NCI-H187 treated with DMSO at 0.1 percent for 48 hours (cell line): ENCODE measurements at places on chromosomes 1 and 21.

DNA sequence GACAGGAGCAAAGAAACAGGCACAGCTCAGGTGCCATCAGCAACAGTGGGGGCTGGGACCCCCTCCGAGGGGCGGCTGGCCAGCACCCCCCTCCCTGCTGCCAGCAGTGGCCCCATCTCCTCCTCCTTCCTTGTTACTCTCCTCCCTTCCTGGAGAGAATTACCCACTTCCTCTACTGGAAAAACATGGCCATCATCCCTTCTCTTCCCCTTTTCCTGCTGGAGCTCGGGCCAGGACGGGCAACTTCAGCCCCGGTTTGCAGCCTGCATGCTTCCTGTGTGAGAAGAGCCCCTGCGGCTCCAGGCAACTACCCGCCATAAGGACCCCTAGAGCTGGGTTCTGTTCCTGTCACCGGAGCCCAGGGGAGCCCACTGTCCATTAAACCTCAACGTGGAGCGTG is 17.6 kb downstream of the MEGF6 start:
- DNase-seq, result no peak

- DNase-seq, result no peak
Measured at GRCh38 chr21:24976238-24976637, 631.0 kb downstream of the MRPL39 start.

- DNase-seq, result no peak
Measured at GRCh38 chr1:231124746-231125145, 37.1 kb upstream of the TRIM67 start.

GRCh38 chr1:16075337-16076030 is 2.0 kb upstream of the FAM131C start:
- DNase-seq, result no peak

DNA sequence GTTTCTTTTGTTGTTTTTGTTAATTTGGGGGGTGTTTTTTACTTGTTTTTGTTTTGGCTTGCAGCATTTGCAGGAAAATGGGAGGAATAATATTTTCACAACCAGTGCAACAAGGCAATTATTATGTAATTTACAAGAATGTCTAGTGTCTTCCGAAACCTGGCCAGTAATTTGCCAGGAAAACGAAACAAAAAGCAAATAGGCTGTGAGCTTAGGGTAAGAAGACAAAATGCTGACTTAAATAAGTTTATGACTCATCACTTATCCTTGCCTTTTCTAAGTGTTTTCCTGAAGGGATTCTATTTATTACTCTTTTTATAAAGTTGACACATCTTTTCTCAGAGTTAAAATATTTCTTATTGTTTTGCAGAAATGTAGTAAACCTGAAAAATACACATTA is 49.8 kb downstream of the KCNT2 start:
- DNase-seq, result no peak

GRCh38 chr21:41222247-41223068 is 54.5 kb downstream of the BACE2 start:
- no peak for DNase-seq

DNA sequence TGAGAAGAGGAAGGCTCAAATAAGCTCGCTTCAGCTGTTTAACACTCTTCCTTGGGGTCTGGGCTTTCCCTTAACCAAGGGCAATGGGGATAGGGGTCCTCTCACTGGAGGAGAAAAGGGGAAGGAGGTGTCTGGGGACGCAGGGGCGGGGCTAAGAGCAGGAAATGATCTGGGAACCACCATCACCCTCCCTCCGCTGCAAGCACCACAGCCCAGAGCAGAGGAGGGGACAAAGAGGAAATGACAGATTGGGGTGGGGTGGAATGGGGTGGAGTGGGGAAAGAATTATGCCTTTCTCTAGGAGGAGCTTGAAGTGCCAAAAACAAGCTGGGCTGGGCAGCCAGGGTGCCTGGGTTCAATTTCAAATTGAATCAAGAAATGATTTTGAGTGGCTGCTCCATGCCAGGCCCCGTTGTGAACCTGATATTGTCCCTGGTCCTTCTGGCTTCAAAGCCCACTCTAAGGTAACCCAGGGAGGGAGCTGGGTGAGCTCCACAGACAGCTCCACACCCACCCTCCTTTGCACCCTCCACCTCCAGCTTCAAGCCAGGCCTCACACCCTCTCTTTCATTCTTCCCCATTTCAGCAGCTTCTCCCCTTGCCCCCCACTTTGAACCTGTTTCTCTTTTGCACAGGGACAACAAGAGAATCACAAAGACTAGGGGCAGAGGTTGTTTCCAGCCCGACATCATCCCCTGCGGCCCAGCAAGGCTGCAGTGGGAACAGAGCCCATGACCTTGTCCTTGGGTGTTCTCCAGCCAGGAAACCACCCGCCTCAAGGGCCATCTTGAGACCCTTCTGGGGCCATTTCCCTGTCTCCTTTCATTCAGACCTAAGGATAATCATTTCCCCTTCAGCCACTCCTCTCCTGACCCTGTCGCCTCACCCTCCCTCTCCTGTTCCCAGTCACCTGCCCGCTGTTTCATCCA is 1.1 kb downstream of the ARHGAP30 start:
- DNase-seq, result no peak

GRCh38 chr1:244918421-244919319 is 54.3 kb upstream of the HNRNPU start:
- no peak for DNase-seq

- DNase-seq, result no peak
Measured at GRCh38 chr1:162067466-162067865, 2.0 kb upstream of the NOS1AP start.

GRCh38 chr1:247639381-247639981 is 34.1 kb downstream of the OR2G3 start:
- DNase-seq, result no peak

GRCh38 chr21:33039536-33039935 is 13.8 kb downstream of the OLIG2 start:
- DNase-seq, result no peak

- DNase-seq, result no peak
Measured at GRCh38 chr1:207941665-207942064, 30.7 kb upstream of the CD34 start.

DNA sequence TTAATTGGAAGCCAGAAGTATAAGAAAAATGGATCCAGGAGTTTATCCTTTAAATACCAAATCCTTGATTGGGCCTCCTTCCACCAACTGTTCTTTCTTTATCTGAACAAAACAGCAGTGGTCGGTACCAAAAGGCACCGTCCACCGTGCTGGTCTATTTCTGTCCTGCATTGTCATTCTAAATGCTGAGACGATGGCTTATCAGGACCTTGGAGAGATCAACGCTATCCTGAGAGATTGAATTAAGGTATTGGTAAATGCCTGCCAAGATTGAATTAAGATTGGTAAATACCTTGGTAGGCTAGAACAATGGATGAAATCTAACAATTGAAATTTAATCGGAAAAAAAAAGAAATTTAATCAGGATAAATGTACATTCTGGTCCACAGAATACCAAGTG is 73.4 kb upstream of the SOD1 start:
- DNase-seq, result no peak

DNA sequence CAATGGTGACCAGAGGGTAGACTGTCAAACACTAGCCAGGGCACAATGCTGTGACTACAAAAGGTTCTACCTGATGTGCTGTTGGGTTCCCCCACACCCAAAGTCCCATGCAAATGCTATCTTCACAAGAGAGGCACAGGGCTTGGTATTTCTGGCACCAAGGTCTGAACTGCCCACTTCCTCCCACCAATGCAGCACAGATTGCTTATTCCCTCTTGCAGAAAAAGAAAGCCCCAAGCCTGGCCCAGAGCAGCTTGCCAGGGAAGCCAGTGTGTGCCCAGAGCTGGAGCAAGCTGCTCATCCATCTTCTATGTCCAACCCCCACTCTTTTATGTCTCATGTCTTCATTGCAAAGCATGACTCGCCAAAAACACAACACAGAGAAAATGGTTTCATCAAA is 149.4 kb upstream of the CAMK1G start:
- no peak for DNase-seq

DNA sequence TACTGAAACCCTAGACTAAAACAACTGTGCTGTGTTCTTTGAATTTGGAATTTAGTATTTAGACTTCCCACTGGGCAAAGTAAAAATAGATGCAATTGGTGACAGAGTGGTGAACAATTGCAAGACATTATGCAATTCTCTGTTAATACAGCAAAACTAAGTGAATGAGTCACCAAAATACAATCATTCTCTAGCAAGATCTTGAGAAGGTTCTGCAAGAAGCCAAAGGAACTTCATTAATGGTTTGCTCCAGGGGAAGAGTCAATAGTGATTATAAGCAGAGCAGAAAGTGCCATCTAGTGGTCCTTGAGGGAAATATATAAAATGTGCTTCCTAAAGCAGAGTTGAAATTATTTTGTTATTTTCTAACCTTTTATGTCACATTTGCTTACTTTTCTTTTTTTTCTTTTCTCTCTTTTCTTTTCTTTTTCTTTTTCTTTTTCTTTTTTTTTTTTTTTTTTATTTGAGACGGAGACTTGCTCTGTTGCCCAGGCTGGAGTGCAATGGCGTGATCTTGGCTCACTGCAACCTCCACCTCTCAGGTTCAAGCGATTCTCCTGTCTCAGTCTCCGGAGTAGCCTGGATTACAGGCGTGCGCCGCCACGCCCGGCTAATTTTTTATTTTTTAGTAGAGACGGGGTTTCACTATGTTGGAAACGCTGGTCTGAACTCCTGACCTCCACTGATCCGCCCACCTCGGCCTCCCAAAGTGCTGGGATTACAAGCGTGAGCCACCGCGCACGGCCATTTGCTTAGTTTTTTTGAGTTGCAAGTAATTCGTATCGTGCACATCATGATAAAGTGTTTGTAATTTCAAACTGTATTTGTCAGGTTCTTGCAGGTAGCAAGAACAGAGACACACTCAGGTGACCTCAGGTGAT is 99.2 kb downstream of the CTH start:
- peak; percentile 66 for DNase-seq

- DNase-seq, result no peak
Measured at GRCh38 chr1:196074182-196074581, 534.1 kb downstream of the KCNT2 start.

DNA sequence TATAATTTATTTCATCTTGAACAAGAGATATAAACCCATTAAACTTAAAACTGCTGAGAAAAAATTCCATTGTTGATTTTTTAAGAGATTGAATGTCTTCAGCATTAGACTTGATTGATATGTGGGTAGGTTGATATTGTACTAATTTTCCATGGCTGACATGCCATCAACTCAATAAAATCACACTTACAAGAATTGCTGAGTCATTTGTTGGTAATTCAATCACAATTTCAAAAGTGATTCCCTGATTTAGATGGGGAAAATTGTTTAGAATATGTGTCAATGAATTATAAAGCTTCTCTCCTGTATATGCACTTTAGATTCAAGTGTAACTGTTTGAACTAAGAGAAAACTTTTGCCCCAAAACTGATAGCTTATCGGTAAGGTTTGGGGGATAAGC is 223.5 kb upstream of the NCAM2 start:
- no peak for DNase-seq

DNA sequence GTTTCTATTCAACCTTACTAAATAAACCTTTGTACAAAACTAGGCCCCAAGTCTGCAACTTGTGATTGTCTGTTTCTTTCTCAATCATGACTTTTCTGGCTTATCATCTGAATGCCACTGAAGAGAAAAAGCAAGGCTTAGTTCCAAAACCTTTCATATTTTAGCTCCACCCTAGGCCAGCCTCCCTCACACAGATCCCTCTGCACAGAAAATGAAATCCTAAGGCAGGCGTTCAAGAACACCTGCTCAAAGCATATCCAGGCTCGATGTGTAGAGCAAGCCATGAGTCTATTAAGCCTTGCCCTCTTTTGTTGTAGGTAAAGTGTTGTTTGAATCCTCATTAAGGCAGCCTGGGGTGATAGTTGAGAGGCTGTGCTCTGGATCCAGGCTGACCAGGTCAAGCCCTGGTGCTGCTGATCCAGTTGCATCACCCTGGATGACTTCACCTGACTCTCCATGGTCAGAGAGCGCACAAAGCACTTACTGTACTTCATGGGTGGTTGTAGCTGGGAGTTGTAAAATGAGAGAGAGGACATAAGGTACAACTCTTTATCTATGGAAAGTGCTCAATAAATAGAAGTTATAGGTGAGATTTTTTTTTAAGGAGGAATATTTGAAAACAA is 39.0 kb downstream of the FYB2 start:
- no peak for DNase-seq

DNA sequence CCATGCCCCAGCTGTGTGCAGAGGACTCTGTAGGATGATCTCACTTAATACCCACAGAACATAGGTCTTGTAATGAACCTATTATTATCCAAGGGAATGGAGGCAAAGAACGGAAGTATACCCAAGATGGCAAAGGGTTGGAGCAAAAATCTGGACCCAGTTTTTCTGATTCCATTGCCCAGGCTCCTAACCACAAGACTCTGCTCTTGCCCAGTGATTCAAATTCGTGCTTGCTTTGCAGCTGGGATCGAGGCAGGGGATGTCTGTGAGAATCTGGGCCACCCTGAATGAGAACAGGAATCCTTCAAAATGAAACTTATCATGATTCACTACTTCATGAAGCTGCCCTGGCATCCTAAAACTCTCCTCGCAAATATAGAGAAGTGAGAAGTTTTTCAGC is 97.5 kb upstream of the KCNJ6 start:
- no peak for DNase-seq

DNA sequence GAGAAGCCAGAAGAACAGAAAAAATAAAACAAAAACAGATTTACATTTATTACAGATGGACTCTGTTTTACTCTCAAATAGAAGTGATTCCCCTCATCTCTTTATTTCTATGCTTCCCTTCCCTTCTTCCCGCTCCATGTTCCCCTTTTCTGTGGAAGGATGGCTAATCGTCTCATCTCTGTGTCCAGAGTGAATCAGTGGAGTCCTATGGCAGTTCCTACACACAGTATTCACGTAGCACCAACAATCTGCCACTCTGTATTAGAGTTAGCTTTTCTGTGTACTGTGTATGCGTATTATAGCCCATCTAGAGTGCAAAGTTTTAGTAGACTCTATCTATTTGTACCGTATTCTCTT is 6.8 kb upstream of the ERO1B start:
- DNase-seq, result no peak

DNA sequence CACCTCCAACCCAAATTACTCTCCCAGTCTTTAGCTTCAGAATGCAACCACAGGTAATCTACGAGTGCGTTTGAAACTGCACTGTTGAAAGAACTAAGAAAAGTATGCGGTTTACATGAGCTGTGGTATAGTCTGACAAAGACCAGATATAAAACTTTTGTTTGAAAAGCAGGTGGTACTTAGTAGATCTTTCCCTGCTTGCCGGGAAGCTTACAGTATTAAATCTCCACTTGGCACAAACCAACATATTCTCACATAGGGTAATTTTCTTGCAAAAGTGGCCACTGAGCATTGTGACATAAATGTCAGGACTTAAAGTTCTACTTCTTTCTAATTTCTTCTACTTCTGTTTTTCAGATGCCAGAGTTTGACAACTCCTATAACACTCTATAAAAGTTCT is 8.4 kb downstream of the RGS2 start:
- no peak for DNase-seq

GRCh38 chr1:35340519-35340918 is 72.0 kb downstream of the ZMYM4 start:
- DNase-seq, result no peak

DNA sequence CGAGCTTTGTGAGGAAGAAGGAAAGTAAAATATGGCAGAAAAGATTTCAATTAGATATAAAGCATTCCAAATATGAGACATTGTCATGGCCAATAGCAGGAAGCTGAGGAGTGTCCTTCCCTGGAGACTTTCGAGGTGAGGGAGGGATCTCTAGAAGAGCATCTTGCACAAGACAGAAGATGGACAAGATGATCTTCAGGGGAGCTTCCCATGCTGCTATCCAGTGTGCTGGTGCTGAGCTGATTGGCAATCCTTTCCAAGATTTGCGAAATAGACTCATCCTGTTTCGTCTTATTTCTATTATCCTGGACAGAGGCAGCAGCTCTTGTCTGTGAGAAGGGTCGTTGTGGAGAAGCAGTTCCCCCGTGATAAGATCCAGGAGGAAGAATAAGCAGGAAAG is 342.0 kb upstream of the CAMK1G start:
- no peak for DNase-seq
